Effector memory CD8-positive, alpha-beta T cell (primary cell): ENCODE measurements at places on chromosomes 6 and 20.

DNA sequence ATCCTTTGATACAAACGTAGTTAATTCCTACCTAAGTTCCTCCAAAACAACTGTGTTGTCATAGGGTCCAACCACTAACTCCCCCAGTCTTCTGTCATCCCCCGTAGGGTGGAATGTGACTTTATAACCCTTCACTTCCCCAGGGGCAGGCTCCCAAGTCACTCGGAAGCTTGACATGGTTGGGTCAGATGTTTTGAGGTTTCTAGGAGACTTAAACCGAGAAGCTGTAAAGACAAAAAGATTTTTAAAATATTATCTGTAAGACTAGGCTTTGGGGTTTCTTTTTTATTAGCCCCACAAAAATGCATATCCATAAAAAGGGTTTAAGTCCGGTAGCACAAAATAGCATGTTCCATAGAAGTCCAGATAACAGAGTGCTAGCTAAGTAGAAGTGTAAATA, 50.2 kb downstream of the COL12A1 start:
- DNase-seq, result no peak

- DNase-seq, result no peak
Observed at GRCh38 chr6:21615504-21615903, 22.0 kb downstream of the SOX4 start.

DNA sequence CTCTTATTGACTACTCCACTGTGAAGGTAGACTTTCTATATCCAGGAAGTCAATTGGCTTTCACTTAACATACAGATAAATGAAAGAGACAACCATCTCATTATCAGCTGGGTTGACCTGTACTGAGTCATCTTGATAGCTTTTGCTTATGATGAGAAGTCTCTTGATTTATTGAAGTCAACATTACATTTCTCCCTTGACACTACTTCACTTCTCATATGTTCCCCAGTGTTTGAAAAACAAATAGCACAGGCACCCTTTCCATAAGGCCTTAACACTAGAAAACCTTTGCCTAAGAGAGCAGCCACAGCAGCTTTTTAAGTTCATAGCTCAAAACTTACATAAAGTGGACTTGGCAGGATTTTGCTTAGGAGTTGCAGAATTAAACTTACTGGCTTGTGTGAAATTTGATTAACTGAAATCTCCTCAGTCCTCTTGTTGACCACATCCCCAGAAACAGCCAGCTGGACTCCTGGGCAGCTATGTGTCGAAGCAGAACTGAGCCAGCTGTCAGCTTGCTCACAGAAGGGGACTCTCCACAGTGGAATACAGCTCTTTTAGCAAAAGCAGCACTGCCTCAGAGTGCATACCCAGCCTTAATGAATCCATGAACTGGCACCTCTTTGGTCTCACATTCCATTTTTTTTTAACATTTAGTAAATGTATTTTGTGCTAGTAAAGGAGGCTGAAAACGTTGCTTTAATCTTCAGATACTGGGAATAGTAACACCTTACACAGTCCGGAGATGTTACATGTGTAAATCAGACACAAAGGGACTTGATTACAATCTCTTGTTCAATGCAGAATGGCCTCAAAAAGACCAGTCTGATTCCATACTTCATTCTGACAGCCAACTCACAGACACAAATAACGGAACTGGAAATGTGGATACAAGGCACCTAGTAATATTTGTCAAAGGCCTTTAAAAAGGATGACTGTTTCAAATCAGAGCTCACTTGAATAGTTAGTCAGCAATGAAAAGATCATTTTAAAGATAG, 1532.7 kb downstream of the HACE1 start:
- no peak for DNase-seq

- no peak for DNase-seq
Observed at GRCh38 chr20:48106428-48106827, 321.1 kb upstream of the SULF2 start.

GRCh38 chr20:63774306-63774705, 34.7 kb downstream of the SLC2A4RG start:
- no peak for DNase-seq

- DNase-seq, result no peak
Observed at GRCh38 chr20:48414786-48415185, 413.0 kb downstream of the PREX1 start.

GRCh38 chr20:2237059-2237458, 58.7 kb upstream of the TGM3 start:
- DNase-seq, result no peak

DNA sequence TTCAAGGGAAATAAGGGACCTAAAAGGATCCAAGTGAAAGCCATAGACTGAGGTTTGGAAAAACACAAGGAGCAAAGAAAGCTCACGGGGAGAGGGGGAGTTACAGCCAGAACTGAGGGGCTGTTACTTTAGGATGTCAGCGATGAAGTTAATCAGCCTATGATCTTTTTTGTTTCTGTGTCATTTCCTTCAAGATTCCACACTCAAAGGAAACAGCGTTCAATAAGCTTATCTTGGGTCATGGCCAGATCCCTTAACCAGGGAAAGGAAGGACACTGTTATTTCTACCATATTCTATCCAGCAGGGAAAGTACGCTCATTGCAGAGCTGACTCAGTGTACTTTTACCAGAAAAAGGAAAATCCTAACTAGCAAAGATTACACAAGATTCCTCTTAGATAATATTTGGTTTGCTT, 132.8 kb downstream of the PFDN4 start:
- no peak for DNase-seq

DNA sequence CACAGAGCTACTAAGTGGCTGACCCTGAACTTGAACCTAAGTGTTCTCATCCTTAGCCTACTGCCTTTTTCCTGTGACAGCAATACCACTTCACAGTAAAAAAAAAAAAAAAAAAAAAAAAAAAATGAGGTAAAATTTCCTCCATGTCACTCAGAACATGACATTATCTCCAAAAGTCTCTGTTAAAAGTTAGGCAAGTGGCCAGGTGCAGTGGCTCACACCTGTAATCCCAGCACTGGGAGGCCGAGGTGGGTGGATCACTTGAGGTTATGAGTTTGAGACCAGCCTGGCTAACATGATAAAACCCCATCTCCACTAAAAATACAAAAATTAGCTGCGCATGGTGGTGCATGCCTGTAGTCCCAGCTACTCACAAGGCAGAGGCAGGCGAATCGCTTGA, 11.2 kb upstream of the HDDC2 start:
- DNase-seq, result no peak

GRCh38 chr20:55893031-55893430, 112.3 kb downstream of the CBLN4 start:
- DNase-seq, result no peak

- DNase-seq, result no peak
Observed at GRCh38 chr6:88910922-88911778, 52.3 kb downstream of the RNGTT start.

DNA sequence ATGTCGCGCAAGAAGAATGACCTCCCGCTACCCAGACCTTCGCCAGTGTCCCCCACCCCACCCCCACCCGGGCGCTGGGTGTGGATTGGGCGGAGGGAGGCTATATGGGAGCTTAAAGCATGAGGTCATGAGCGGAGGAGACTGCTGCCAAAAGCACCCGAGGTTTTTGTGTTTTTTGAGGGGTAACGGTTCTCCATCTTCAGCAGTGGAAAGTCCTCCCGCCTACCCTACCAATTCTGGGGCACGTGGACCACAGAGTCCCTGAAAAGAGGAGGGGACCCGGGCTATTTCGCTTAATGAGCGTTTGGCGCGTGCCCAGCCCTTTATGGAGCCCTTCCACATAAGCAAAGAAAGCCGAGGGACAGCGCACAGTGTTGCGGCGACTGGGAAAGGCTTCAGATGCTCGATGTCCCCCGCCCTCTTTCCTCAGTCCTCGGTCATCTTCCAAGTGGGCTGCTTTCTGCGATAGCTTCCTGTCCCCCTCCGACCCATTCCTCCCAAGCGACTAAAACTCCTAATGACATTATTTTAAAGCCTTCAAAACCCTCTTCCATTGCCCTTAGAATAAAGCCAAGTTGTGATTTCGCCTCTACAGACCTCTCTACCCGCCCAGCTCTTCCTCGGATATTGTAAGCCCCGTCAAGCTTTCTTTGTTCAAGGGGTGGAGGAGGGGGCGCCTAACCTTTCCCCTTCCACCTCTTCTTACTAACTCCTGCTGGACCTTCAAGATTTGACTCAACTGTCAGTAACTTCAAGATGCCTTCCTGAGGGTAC, 2.1 kb upstream of the TRERF1 start:
- DNase-seq, result no peak
